ENCODE measurements at places on chromosomes 12 and 14.

GRCh38 chr12:121467638-121468498 is 68.0 kb downstream of the RNF34 start:
- no peak for DNase-seq

GRCh38 chr12:110537605-110538409 is 35.7 kb downstream of the RAD9B start:
- DNase-seq = no peak

DNA sequence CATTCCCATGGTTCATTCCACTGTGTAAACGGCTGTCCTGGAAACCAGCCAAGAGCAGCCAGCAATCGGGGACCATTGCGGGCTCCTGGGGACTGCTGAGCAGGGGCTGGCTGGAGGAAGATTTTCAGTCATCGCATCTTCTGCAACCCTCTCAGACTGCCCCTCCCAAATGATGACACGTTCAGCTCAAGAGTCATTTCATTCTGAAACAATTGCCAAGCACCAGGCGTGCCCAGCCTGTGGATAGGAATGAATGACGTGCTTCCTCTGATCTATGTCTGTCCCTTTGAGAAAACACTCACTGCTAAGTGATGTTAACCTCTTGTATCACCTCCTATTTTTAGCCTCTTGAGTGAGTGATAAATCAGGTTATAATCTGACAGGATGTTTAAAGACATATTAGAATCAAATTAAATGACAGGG is 62.0 kb downstream of the NDUFA12 start:
- no peak for DNase-seq

- DNase-seq = no peak
These were observed 1.8 kb upstream of the CHST11 start for GRCh38 chr12:104454997-104455396.

- DNase-seq = no peak
These were observed 64.9 kb downstream of the TMX1 start for GRCh38 chr14:51304941-51305340.

DNA sequence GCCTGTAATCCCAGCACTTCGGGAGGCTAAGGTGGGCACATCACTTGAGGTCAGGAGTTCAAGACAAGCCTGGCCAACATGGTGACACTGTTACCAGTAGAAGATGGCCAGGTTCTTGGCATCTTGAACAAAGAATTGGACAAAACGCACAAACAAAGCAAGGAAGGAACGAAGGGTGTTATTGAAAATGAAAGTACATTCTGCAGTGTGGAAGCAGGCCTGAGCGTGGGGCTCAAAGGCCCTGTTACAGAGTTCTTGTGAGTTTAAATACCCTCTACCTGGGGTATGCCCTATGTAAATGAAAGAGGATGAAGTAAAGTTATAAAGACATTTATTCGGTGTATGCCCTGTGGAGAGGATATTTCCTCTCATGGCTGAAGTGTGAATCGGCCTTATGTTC is 20.8 kb upstream of the CDK17 start:
- DNase-seq = no peak

GRCh38 chr14:54769951-54770863 is 132.4 kb downstream of the GCH1 start:
- no peak for DNase-seq

DNA sequence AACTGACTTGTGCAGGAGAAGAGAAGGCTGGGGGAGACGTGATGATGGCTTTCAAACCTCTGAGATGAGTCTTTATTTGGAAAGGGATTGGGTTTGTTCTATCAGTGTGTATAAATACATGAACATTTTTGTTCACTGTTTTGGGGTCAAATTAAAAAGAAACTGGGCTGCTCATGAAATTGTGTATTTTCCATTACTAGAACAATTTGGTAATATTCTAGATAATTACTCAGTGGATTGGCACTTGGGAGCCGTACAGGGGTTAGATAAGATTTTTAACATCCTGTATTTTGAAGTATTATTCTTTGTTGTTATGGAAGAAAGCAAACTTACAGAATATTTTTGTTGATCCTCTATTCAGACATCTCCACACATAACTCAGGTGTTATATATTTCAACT is 340.6 kb downstream of the PRKD1 start:
- DNase-seq = no peak

DNA sequence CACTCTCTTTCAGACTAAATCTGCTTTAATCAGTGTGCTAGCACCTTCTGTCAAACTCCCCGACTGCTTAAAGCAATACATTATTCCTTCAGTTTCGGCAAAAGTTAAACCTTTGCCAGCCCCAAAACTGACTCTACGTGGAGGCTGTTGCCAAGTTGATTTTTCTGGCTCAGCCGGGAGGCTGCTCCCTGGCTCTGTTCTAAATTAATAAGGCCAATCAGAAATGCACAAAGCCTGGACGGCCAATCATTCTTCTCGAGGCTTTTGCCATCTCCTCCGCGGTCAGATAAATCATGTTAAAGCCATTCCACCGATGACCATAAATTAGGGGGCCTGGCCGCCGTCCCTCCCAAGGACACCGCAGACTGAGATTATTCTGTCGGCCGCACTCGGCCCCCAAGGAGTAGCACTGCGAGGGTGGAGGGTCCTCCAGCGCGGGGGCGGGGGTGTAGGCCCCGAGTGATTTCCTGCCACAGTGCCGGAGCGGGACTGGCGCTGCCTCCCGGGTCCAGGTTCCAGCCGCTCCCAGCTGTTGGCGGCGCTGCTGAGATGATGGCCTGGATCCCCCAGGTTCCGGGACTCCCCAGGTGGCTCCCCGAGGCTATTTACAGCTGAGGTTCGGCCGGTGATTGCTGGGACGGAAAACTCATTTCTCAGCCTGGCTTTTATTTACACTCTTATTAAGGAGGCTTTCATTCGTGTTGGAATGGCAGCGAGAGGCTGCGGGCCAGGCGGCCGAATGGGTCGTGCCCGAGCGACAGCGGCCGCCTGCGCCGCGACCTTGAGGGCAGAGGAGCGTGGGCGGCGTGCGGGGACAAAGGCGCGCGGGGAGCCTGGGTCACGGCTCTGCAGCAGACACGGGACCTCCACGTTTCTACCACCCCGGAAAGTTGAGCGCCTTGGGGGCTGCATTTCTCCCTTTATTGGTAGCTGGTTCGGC is 165.1 kb downstream of the MON2 start:
- DNase-seq = no peak

- no peak for DNase-seq
These were observed 24.2 kb upstream of the HIF1A start for GRCh38 chr14:61671082-61671481.

- DNase-seq = no peak
These were observed 204.1 kb downstream of the TTC8 start for GRCh38 chr14:89028462-89029134.

DNA sequence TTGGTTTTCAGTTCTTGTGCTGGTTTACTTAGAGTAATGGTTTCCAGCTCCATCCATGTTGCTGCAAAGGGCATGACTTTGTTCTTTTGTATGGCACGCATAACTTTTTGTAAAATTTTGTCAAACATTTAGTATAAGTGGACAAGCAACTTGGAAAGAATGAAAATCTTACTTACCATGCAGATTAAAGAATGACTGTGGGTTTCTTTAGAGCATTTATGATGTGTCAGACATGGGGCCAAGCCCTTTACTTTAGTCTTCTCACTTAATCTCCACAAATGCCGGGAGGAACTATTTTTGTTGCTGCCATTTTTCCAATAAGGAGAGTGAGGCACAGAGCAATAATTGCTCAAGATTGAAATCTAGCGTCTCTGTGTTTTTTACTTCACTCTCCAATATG is 652.5 kb upstream of the TBX3 start:
- DNase-seq = no peak

DNA sequence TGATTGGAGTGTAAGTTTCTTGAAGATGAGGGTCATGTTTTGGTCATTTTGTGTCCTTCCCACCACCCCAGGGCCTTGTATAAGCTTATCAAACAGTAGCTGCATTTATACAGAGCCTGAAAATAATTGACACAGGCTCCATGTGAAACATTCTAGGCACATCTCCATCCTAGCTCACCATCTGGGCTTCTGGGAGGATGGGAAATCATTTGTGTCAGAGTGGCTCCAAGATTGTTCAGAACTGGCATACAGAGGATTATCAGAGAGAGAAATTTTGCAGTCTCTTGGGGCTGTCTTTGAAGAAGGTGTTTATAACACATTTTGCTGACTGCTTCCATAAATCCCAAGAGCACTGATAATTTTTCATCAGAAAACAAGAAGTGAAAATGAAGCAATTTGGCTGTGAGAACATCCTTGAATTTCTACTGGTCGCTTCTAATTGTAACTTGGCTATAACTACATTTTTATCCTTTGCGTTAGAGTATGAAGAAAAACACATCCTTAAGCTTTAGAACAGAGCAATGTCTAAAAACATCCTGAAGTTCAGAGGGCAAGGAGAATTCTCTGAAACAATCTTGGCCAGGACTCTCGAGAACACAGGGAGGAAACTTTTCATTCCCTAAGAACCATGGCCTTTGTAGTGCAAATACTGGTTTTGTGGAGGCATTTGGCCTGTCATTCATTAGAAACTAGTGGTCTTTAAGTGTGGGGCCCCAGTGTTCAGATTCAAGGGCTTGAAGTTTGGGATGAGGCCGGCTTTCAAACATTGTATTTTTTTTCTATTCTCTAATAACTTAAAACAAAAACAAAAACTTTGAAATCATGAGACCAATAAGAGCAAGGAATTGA is 151.1 kb downstream of the DACT1 start:
- no peak for DNase-seq

- no peak for DNase-seq
These were observed 12.0 kb downstream of the CFAP73 start for GRCh38 chr12:113161415-113162016.

DNA sequence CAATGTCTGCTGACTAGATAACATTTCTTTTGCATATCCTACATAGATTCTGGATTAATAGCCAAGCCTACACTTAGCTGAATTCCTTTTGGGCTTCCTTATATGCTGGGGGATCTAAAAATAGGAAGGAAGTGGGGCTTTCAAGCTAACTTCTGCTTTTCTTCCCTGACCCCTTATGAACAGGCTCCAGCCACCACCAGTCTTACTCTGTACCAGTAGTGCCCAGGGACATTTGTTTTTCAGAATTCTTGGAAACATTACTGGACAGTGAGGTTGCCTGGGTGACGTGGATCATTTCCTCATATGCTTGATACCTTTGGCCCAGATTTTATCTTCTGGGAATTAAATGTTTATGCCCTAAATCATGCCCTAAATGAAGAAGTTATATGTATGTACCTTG is 55.9 kb upstream of the SRRM4 start:
- no peak for DNase-seq

GRCh38 chr12:10750385-10750727 is 27.2 kb upstream of the YBX3 start:
- DNase-seq = no peak

GRCh38 chr14:75543786-75544185 is 21.5 kb downstream of the BATF start:
- no peak for DNase-seq

DNA sequence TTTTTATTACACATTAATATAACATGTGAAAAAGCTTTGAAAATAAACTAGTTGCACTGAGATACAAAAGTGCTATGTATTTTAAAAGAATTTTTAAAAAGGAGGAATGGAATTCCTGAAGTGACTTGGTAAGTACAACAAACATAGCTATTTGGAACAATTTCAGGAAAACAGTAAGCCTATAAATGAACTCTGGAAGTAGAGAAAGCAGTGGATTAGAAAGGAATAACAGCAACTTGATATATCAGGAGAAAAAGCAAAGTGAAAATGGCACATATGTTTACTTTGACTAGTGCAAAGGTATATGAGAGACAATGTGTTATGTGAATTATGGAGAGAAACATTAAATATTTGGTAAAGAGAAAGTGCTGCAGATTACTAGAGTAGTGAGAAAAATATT is 811.7 kb downstream of the C12orf50 start:
- no peak for DNase-seq

- DNase-seq = no peak
These were observed 72.2 kb upstream of the PRMT8 start for GRCh38 chr12:3418609-3419390.

- no peak for DNase-seq
These were observed 1.6 kb downstream of the DGKA start for GRCh38 chr12:55932551-55932910.

GRCh38 chr12:127398016-127398710 is 868.8 kb upstream of the TMEM132C start:
- no peak for DNase-seq

DNA sequence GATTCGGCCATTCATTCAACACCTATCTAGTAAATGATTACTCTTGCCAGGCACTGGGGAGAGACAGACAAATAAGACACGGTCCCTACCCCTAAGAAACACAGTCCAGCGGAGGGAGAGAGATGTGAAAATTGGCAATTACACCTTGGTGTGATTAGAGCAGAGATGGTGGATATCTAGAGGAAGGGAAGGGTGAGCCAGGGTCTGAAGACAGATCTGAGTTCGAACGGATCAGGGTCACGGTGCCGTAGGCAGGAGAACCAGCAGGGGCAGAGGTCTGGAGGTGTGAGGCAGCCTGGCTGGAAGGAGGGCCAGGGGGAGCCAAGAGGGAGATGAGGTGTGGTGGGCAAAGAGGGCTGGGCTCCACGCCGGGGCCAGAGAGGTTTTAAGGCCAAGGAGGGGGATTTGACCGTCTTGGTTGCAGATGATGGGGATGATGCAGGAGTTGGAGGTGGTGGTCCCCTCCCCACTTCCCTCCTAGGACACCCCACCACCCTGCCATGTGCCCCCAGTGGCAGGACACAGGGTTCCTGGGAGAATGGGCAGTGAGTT is 27.1 kb downstream of the FAM222A start:
- no peak for DNase-seq

DNA sequence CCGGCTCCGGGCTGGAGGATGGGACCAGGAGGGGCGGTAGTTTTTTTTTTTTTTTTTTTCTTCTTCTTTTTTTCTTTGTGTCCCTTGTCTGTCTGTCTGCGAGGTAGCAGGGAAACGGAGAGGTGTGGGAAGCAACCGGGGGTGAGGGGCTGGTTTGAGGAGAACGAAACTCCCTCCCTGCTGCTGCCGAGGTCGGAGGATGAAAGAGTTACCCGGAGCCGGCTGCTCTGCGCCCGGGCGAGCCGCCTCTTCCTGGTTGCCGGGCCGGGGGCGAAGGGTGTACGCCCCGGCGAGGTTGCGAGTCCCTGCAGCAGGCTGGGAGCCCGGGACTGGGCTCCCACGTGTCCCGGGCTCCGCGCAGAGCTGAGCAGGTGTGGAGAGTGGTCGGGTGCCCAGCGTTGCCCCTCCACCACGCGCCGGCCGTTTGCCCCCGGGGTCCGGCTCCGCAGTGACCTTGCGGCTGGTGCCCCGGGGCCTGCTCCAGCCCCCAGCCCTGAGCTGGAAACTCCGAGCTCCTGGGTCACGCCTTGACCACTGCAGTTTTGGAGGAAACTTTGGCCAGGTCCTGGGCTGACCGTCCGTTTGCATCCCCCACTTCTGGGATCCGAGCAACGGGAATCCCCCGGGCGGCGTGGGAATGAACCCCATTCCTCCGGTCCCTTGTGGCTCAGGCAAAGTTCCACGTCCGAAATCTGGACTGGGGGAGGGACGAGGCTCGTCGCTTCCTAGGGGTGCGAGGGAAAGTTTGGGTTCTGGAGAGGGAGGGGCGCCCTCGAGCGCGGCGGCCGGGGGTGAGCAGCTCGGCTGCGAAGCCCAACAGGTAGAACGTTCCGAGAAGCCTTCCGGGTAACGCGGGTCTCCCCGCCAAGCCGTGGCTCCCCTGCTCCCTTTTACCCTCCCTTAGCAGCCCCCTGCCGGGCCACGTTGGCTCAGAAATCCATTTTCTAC is 1.3 kb downstream of the CHST11 start:
- DNase-seq = peak; percentile 35

Data from stimulated activated CD4-positive, alpha-beta T cell treated with anti-CD3 and anti-CD28 coated beads, TNF-alpha, amount 100 ng/mL, for 1 hour (primary cell).